ENCODE measurements at places on chromosomes 12 and 14.

- DNase-seq, result no peak
These were observed 8.5 kb downstream of the CDCA4 start for GRCh38 chr14:105012171-105012985.

GRCh38 chr12:176321-177181 lies 37.4 kb downstream of the SLC6A12 start:
- DNase-seq, result no peak

DNA sequence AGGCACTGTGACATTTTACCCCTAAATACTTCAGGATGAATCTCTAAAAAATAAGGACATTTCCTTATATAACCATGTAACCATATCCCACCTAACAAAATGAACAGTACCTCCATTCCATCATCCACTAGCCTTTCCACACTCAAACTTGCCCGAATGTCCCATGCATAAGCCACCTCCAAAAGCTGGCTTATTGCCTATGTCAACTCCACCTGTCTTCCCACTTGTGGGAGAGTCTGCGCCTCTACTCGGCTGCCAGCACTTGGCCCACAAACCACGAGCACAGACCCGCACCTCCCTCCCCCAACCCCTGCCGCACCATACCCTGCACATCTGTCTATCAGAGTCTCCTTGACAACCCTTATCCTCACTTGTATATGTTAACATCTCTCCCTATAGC lies 165.8 kb downstream of the CALM1 start:
- no peak for DNase-seq

DNA sequence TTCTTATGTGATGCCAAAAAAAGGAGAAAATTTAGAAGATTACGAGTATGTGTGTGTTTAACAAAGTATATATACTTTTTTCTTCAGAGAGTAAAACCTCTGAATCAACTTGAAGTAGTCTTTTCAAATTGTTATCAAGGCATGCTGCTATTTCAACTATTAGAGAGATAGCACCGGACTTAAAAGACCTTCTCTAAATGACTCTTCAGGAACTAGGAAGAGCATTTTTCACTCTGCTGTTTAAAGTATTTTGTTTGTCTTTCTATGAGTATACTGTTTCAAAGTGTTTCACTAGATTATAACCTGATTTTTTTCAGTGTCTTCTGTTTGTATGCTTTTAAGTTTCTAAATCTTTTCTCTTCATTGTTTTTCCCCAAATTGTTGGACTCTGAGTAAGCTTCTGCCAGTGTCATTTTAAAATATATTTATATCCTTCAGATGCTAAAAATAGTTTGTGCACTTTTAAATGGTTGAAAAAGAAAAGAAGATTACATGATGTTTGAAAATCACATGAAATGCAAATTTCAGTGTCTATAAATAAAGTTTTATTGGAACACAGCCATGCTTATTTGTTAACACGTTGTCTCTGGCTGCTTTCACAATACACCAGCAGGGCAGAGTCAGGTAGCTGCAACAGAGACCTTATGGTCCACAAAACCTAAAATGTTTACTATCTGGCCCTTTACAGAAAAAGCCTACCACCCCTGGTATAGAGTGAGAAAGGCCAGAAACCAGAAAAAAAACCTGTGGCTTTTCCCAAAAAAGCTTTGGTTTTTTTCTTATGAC lies 21.3 kb downstream of the CRADD start:
- no peak for DNase-seq

DNA sequence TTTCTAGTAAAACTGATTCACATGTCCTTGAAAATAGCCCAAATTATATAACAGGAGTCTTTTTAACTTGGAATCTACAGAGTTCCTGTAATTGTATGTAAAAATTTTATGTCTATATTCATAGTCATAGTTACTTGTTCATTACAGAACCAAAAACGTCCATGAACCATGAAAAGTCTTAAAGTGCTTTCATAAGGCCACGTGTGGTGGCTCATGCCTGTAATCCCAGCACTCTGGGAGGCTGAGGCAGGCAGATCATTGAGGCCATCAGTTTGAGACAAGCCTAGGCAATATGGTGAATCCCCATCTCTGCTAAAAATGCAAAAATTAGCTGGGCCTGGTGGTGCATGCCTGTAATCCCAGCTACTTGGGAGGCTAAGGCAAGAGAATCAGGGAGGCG lies 48.4 kb downstream of the GALNT4 start:
- no peak for DNase-seq

DNA sequence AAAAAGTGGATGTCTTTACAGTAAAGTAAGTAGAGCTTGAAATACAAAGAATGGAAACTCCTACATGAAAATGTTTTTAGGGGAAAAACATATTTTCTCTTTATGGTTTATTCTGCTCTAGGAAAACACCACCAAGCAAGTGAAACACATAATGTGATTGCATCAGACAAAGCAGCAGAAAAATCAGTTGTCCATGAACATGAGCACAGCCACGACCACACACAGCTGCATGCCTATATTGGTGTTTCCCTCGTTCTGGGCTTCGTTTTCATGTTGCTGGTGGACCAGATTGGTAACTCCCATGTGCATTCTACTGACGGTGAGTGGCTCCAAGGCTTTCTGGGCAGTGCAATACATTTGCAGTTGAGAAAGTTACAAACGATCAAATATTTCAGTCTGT lies 42.6 kb upstream of the PLEKHD1 start:
- DNase-seq, result no peak

- DNase-seq, result no peak
These were observed 13.2 kb downstream of the TCL1B start for GRCh38 chr14:95699412-95699811.

DNA sequence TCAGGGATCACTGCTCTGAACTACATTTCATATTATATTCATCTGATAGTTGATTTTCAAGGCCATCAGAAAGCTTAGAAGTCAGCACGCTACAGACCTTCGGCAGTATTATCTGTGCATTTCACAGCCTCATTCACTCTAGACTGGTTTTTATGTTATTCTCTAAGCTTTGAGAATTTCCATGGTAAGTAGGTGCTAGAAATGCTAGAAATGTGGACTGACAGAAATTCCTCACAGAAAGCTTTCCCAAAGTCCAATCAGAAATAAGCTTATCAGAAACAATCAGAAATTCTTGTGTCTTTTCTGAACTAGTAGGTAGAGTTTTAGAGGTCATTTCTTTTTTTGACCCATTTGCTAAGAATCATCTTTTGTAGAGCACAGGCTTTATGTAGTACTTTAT lies 176.6 kb downstream of the TMTC3 start:
- DNase-seq, result no peak

DNA sequence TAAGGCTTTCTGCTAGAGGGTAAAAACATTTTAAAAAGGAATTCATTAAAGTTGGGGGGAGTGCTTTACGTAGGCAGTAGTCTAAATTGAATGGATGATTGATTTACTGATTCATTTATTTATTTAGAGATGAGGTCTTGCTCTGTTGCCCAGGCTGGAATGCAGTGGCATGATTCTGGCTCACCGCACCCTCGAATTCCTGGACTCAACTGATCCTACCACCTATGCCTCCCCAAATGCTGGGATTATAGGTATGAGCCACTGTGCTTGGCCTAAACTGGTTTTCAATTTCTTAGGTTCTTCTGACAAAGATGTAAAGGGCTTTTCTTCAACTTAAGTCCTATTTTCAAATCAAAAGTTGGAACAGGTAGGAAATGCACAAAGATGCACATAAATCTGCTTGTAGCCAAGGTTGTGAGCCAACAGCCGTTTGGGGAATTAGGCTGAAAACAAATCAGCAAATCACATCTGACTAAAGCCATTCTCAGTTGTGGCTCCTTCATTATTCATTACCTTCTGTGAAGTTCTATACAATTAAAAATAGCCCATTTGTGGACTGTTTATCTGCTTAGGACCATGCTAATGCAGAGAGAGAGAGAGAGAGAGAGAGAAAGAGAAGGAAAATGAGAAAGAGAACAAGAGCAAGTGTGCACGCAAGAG lies 218.0 kb downstream of the PPM1H start:
- no peak for DNase-seq
